ENCODE measurements at places on chromosomes 3 and 15.

DNA sequence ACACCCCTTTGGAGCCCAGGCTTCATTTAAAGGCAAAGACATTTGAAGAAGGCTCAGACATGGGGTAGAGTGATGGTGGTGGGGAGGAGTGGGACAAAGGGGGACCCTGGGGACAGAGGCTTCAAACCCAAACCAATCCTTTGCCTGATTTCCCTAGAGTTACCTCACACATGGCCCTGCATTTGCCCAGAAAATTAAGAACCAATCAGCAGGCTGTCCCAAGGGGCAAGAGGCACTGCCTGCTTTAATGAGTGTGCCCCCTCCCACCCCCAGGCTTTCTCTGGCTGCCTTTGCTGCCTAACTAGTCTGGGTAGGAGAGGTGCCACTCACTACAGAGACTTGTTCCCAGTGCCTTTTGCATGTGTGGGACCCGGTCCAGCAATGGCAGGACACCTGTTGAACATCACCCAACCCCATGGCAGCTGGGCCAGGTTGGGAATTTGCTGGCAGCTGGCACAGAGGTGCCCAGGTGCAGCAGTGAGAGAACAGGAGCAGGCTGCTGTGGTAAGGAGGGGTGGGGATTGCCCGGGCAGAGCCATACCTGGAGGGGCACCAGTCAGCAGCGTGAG is 38.4 kb downstream of the CCDC33 start:
- no peak for DNase-seq

- no peak for DNase-seq
Observed at GRCh38 chr3:9146367-9147071, 102.9 kb downstream of the SRGAP3 start.

- DNase-seq: peak; percentile 70
Observed at GRCh38 chr3:127673191-127674100, 694 bp downstream of the ABTB1 start.

DNA sequence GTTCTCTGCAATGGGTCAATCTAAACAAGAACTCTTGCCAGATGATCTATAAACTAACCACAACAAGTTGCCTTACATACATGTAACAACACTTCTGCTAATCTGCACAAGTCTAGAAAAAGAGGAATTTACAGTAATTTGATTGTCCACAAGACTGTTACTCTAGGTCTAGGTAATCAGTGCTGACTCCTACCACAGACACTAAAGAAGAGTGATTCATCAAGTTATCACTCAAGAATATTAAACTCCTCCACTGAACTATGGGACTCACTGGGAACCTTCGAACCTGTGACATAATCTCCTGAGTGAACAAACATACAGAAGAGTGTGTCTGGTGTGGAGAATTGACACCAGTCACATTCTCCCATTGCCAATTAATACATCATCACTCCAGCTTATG is 138.3 kb downstream of the ANXA2 start:
- DNase-seq: no peak

DNA sequence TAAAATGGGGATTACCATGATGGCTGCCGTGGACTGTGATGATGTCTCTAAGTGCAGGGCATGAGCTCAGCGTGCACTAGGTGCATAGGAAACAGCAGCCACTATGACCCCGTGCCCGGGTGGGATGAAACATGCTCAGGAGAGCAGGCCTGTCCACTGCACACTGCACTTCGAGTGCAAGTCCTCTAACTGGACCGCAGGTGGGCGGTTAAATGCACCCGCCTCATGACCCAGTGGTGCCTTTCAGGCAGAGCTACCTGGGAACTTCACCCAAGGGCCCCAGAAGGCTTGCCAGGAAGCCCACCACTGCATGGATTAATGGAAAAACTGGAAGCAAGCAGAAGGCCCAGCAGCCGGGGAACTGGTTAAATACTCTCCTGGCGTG is 34.0 kb downstream of the PRKCD start:
- DNase-seq: no peak

GRCh38 chr15:87944050-87944449 is 312.5 kb downstream of the NTRK3 start:
- DNase-seq: no peak

DNA sequence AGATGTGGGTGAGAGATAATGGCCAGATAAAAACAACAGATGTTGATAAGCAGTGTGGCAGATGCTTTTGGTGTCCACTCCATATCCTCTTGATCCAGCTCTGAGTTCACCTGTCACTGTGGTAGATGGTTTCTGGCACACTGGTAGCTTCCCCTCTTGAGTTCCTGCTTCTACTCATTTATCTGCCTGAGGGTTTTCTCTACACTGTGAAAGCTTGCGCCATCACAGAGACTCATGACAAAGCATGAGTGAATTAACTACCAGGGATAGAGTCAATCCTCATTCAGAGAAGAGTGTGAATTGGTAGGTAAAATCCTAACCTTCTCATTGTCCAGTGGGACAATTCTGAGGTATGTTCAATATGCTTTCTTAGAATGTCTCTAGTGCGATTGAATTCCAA is 50.0 kb upstream of the ARHGEF26 start:
- no peak for DNase-seq

DNA sequence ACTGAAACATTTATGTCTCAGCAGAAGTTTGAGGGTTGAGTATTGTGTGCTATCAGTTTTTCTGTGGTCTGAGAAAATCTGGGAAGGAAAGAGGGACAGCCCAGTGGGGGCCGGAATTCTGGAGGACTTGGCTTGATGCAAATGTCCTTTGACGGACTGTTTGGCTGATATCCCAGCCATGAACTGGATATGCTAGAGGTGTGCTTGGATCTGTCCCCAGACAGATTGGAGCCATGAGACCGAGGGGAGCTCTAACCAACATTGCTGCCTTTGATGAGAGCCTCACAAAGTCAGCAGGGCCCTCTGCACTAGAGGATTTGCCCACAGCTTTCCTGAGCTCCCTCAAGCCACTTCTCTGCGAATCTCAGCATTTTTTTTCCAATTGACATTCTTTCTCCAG is 405.6 kb downstream of the NTRK3 start:
- peak; percentile 11 for DNase-seq

DNA sequence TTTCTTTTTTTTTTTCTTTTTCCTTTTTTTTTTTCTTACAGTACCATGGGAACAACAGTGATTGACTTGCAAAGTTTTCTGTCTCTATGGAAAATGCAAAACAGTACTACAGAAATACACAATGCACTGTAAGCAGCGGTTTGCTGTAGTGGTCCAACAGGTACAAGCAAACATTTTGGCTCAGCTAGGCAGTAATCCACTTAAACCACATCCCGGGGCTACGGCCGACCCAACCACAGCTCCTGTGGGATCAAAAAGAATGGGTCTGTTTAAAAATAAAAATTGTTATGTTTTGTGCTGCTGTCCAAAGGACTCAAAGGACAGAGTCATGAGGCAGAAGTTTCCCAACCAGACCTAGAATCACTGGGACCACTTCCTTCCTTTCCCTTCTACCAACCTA is 667.1 kb upstream of the ADAMTS9 start:
- DNase-seq: no peak

DNA sequence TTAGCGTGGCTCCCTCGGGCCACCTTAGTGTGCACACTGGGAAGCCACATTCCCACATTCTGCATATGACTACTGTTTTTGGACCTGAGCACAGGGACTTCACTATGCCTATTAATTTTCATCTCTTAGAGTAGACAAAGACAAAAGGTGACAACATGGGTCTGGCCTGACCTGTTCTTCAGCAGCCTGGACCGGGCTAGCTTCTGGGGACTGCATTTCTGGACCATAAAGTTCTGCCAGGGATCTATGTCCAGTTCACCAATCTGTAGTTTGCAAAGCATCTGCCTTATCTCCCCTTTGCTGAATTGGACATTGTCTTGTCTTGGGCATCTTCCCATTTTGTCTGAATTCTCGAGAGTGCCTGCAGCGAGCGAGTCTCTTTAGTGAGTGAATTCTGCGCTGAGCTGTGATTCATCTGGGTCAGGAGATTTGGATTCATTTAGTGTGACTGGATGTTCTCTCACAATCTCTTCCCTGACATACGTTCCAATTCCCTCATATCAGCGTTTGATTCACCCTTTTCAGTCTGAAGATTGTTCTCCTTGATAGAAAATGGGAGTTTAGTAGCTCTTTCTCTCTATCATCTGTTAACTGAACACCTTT is 112.2 kb upstream of the PLXNA1 start:
- no peak for DNase-seq

DNA sequence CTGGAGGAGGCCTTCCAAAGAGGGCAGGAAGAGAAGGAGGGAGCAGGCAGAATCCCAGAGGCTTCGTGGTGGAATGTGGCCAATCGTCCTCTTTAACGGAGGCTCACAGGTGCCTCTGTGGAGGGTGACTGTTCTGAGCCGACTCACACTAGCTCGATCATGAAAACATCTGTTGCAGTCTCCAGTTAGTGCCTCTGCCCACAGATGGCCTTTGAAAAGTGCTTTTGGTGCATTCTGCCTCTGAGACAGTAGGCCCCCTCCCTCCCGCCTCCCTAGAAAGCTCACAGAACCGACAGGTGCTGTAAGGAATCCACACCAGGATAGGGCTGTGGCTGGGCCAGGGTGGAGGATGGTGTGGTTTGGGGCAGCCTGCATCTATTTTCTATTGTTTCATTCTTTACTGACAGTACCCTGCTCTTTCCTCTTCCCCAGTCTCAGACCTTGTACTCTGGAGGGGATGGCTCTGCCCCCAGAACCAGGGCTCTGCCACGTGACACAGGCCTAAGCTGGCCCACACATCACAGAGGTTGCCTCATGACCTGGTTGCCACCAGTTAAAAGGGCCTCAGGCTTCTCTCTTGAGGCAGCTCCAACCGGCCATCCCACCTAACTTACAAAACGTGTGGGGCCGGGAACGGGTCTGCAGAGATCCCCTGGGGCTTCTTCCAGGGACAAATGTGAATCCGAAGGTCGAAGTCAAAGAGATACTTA is 27.2 kb upstream of the PIGZ start:
- DNase-seq: no peak

DNA sequence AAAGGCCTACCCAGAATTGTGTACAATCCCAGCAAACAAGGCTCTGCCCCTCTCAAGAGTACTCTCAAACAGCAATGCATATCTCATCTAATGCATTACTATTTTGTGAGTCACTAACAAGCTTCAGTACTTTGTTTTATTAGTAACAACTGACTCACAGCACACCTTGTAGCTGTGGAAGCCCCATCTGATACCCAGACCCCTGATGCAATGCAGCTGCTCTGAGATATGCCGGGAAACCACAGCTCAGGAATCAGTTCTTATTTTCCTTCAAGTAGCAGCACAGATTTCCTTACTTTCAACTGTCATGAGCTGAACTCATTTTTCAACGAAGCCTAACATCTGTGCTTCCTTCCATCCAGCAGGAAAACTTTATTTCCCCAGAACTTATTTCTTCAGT is 37.8 kb downstream of the CCNL1 start:
- DNase-seq: peak; percentile 93

GRCh38 chr3:150755902-150756301 is 7.1 kb downstream of the SIAH2 start:
- no peak for DNase-seq

- DNase-seq: no peak
Observed at GRCh38 chr3:72266016-72266370, 481.0 kb upstream of the PROK2 start.

DNA sequence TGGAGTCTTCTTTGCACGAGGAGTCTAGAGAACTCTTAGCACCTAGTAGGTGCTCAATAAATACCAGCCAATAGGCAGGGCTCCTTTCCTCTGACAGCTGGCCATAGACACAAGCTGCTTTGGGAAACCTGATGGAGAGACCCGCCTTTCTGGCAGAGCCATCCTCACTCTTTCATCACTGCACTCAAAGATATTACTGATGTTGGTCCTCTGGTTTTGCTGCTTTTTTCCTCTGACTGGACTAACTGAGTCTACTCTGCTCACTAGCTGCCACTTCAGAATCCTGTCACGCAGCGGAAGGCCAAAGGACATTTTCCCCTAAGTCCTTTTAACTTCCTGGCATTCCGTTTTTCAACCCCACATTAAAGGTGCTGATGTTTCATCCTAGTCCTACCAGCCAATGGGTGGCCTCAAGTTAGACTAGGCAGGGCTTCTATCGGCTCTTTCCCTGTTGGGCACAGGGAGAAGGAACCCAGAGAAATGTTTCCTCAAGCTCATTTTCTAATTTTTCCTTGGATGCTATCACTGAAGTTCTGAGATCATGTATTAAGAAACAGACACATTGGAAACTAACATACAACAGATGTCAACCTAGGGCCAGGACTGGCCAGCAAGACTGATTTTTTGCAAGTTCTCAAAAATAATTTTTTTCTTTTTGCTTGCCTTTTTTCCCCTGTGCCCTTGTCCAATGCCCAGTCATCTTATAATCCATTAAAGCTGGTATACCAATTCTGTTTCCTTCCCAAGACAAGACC is 132.8 kb upstream of the ICE2 start:
- DNase-seq: no peak

GRCh38 chr15:63387748-63388493 is 6.3 kb upstream of the CA12 start:
- no peak for DNase-seq
